ENCODE measurements at places on chromosomes 5 and 9. TPM values are rescaled to one million over a fixed set of nuclear protein-coding genes. Genes with fewer than 3 reads are reported as not detected.

The PCDHB12 gene
- not detected for total RNA-seq

The CBY3 gene
- total RNA-seq = not detected

The PROB1 gene
- 3.6 TPM for total RNA-seq

The FAM78A gene
- 22.9 TPM for total RNA-seq

The KCNV2 gene
- not detected for total RNA-seq

The PPIP5K2 gene
- total RNA-seq = 76.1 TPM

The PTPN3 gene
- total RNA-seq = 0.05 TPM

The HRCT1 gene
- total RNA-seq = not detected

The SNAPC4 gene
- total RNA-seq = 20.0 TPM

The C9orf153 gene
- total RNA-seq = 0.18 TPM

The PCDHGB1 gene
- total RNA-seq = 0.37 TPM

The WDR41 gene
- total RNA-seq = 33.0 TPM

The CTXN3 gene
- not detected for total RNA-seq

DNA sequence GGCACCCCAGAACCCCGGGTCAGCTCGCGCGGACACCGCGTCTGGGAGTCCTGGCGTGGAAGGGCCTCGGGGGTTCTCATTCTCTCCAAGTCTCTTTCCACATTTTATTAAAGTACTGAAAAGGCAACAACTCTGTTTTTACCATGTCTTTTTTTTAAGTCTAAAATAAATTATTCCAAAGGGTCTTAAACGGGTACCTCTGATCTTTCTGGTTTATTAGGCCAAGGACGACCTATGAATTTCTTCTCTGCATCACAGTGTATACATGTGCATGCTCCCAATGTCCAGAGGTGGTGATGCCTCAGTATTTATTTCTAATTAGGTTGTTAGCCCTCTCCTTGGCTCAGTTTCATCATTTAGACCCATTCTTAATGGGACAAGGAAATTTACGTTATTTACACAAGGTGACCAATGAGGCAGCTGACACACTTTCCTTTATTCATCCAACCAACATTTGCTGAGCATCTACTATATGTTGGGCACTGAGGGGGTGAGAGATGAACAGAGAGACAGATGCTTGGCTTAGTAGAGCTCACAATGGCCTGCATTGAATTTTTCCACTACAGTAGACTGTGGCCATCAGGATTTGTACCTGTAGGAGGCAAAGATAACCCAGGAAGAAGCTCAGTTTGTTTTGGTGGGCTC lies 7.6 kb upstream of the OTP start:
- H3K4me1 ChIP-seq = peaks cover 15% of the 10 kb centered on the region
- no peak overlapping the region for H3K27ac ChIP-seq
- H3K4me3 ChIP-seq = peak overlapping the region; percentile 25
- DNase-seq = no peak
- H3K27me3 ChIP-seq = peaks cover 62% of the 10 kb centered on the region

DNA sequence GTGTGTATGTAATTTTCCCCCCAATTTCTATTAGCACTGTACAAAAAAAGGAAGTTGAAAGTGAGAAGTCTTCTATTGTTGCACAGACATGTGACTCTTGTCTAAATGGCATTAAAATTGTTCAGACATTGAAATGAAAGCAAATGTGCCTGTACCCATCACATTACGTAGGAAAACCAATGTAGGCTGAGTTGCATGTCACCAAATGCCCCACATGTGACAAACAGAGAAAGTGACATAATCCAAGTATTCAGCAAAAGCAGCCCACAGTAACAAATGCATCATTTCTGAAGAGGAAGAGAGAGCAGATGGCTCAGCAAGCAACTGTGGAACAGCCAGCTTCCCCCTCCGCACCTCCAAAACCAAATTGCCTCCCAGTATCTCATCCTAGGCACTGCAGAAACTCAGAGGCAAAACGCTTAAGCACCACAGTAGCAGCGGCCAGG lies 161.5 kb upstream of the NR4A3 start:
- H3K4me3 ChIP-seq = peak overlapping the region; percentile 21
- no peaks in the 10 kb centered on the region for H3K36me3 ChIP-seq
- H3K4me1 ChIP-seq = peaks cover 31% of the 10 kb centered on the region

- no peak overlapping the region for H3K4me3 ChIP-seq
- no peak for DNase-seq
- H3K36me3 ChIP-seq = no peaks in the 10 kb centered on the region
- no peaks in the 10 kb centered on the region for H3K27me3 ChIP-seq
These were observed 1184.8 kb downstream of the DTWD2 start for GRCh38 chr5:117803533-117803932.

DNA sequence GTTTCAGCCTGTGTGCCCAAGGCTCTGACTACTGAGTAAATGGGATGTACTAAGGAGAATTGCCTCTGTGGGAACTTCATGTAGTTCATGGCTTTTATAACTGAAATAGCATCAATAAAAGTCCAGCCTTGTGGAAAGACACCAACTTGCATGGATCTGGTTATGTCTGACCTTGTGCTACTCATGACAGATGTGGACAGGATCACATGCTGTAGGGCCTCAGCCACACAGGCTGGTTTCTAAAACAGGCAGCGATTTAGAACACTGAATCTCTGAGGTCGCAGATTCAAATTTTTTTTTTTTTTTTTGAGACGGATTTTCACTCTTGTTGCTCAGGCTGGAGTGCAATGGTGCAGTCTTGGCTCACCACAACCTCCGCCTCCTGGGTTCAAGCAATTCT lies 66.5 kb upstream of the SPIN1 start:
- H3K27ac ChIP-seq = no peak overlapping the region
- peaks cover 2% of the 10 kb centered on the region for H3K27me3 ChIP-seq
- H3K4me3 ChIP-seq = no peak overlapping the region
- H3K4me1 ChIP-seq = peaks cover 6% of the 10 kb centered on the region
- no peak for DNase-seq
- H3K36me3 ChIP-seq = no peaks in the 10 kb centered on the region

- peaks cover 3% of the 10 kb centered on the region for H3K36me3 ChIP-seq
- no peaks in the 10 kb centered on the region for H3K27me3 ChIP-seq
- no peak for DNase-seq
- H3K27ac ChIP-seq = no peak overlapping the region
- H3K4me1 ChIP-seq = no peaks in the 10 kb centered on the region
- no peak overlapping the region for H3K4me3 ChIP-seq
These were observed 47.9 kb upstream of the MYOT start for GRCh38 chr5:137819766-137820165.

GRCh38 chr9:98236901-98237487 lies 18.5 kb downstream of the TBC1D2 start:
- H3K4me1 ChIP-seq = no peaks in the 10 kb centered on the region
- H3K4me3 ChIP-seq = no peak overlapping the region
- peaks cover 8% of the 10 kb centered on the region for H3K36me3 ChIP-seq
- no peaks in the 10 kb centered on the region for H3K27me3 ChIP-seq

GRCh38 chr5:171667341-171668096 lies 118.1 kb upstream of the SMIM23 start:
- no peaks in the 10 kb centered on the region for H3K4me1 ChIP-seq
- no peak for DNase-seq
- peaks cover 15% of the 10 kb centered on the region for H3K27me3 ChIP-seq
- H3K27ac ChIP-seq = no peak overlapping the region
- no peaks in the 10 kb centered on the region for H3K36me3 ChIP-seq
- no peak overlapping the region for H3K4me3 ChIP-seq

DNA sequence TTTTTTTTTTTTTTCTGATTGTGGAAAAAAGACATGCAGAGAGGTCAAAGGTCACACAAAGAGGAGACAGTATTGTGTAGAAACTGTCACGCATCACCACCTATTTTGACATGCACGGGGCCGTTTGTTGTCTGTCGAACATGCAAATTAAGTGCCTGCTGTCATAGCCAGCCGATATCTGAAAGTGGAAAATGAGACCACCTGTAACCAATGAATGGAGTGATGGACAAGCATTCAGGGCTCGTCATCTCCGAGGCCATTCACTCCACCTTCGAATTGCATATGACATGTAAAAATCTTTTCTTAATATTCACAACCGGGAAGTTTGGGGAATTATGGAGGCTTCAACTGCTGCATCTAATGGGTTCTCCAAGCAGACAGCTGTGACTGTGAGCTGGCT lies 512.2 kb upstream of the ADAMTS16 start:
- H3K4me1 ChIP-seq = no peaks in the 10 kb centered on the region
- H3K4me3 ChIP-seq = no peak overlapping the region
- no peaks in the 10 kb centered on the region for H3K36me3 ChIP-seq

- no peak overlapping the region for H3K4me3 ChIP-seq
- DNase-seq = no peak
- H3K27ac ChIP-seq = no peak overlapping the region
These were observed 37.0 kb downstream of the ADAMTS12 start for GRCh38 chr5:33854733-33855151.

- peak overlapping the region; percentile 61 for H3K4me3 ChIP-seq
- peaks cover 57% of the 10 kb centered on the region for H3K4me1 ChIP-seq
- DNase-seq = no peak
- peak overlapping the region; percentile 90 for H3K27ac ChIP-seq
These were observed 228.3 kb downstream of the ARHGAP26 start for GRCh38 chr5:142998316-142999020.

GRCh38 chr9:127965953-127966352 lies 14.8 kb downstream of the EEIG1 start:
- no peak for DNase-seq
- peak overlapping the region; percentile 97 for H3K27ac ChIP-seq
- H3K4me1 ChIP-seq = peaks cover 95% of the 10 kb centered on the region
- no peak overlapping the region for H3K4me3 ChIP-seq
- no peaks in the 10 kb centered on the region for H3K27me3 ChIP-seq
- H3K36me3 ChIP-seq = peaks cover 34% of the 10 kb centered on the region

DNA sequence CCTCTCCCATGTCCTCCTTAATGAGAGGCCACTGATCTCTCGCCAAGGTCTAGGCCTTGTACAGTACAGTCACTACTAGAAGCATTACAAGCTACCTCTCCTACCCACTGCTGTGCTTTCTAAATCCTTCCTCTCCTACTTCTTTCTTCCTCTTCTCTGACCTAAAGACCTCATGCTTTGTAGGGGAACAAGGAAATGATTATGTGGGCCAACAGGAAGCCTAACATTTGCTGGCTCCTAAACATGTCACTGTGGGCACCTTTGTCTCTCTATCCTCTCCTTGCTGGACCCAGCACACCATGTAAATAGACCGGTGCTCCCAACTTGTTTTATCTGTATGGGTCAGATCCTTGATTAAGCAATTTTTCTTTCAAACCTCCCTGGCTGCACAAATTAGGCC lies 16.7 kb downstream of the SLC28A3 start:
- peaks cover 2% of the 10 kb centered on the region for H3K27me3 ChIP-seq
- DNase-seq = no peak
- H3K4me3 ChIP-seq = no peak overlapping the region
- H3K27ac ChIP-seq = no peak overlapping the region

DNA sequence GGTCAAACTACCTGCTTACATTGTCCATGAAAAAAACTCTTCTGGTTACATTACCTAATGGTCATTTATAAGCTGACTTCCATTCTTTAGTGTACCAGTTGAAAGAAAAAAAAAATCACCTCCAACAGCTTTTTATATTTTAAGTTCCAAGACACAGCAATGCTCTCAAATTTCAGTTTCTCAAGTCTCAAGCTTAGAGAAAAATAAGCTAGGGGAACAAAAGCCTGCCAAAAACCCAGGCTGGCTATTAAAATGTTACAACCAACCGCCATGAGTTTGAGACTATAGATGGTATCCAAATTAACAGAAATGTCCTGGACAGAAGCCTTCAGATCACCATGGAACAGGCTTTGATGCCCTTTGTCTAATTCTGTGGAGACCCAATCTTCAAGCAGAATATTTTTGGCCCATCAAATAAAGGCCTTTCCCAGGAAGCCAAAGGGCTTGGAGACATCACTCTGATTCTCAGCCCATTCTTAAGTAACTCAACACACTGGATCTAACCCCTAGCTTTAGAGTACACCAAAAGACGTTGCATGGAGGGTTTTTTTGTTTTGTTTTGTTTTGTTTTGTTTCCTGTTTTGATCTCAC lies 343.7 kb downstream of the GLIS3 start:
- no peak overlapping the region for H3K27ac ChIP-seq
- DNase-seq = no peak
- H3K27me3 ChIP-seq = no peaks in the 10 kb centered on the region
- H3K36me3 ChIP-seq = no peaks in the 10 kb centered on the region

DNA sequence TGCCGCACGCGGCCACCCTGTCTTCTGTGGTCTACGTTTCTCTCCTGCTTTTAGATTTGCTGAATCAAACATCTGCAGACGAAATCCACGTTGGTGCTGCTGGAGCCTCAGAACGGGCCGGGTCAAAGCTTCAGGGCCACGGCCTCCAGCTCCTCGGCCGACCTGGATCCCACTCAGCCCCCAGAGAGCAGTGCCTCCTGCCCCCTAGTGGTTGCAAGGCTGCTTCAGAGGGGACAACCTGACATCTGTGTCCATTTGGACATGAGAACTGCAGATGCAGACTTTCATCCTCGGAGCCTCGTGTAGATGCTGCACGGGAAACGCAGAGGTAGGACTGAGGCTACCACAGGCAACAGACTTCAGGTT lies 23.0 kb upstream of the SLC6A3 start:
- peak overlapping the region; percentile 18 for H3K27ac ChIP-seq
- no peaks in the 10 kb centered on the region for H3K27me3 ChIP-seq
- peaks cover 15% of the 10 kb centered on the region for H3K4me1 ChIP-seq
- H3K4me3 ChIP-seq = no peak overlapping the region

DNA sequence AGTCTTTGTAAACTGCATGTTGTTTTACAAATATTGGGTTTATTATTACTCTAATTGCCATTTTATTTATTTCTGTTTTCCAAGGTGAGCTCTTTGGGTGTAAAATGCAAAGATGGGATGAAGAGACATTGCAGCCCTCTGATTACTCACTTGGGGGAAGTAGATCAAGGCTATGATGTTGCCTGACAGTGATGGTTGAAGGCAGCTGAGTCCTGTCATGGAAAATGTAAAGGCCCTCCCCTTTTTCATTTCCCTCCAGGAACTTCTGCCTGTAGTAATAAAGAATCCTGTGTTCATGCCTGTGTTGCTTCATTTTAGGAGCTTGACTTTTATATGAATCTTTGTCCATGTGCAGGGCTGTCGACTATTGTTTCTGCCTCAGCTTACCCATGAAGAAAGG lies 605.4 kb upstream of the CLINT1 start:
- no peak for DNase-seq
- no peaks in the 10 kb centered on the region for H3K27me3 ChIP-seq
- H3K4me1 ChIP-seq = peaks cover 17% of the 10 kb centered on the region
- no peaks in the 10 kb centered on the region for H3K36me3 ChIP-seq

DNA sequence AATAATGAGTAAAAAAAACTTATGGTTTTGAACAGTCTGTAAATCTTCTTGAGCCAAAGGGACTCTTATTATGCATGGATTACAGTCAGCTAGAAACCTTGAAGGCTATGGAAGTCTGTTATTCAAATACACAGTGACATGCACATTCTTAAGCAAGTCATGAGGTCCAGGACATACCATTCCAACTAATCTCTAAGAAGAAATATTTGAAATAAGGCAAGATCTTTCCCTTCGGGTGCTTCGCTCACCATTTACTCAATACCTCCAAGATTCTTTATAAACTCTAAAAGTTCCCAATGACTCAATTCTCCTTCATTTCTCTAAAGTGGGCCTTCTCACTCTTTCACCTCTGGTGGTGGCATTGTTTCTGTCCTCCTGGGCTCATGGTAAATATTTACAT lies 811.0 kb downstream of the NR2F1-AS1 start:
- no peaks in the 10 kb centered on the region for H3K4me1 ChIP-seq
- no peaks in the 10 kb centered on the region for H3K27me3 ChIP-seq
- no peaks in the 10 kb centered on the region for H3K36me3 ChIP-seq
- no peak overlapping the region for H3K4me3 ChIP-seq
- no peak for DNase-seq

- H3K4me3 ChIP-seq = no peak overlapping the region
- no peaks in the 10 kb centered on the region for H3K4me1 ChIP-seq
- H3K27ac ChIP-seq = no peak overlapping the region
- peaks cover 16% of the 10 kb centered on the region for H3K27me3 ChIP-seq
- no peak for DNase-seq
- no peaks in the 10 kb centered on the region for H3K36me3 ChIP-seq
These were observed 138.5 kb downstream of the DCP2 start for GRCh38 chr5:113115061-113115460.

- H3K27me3 ChIP-seq = no peaks in the 10 kb centered on the region
- H3K27ac ChIP-seq = peak within 1 kb of the TSS; percentile 35
- H3K4me3 ChIP-seq = peak within 1 kb of the TSS; percentile 78
- peaks cover 12% of the 10 kb centered on the region for H3K36me3 ChIP-seq
- peaks cover 25% of the 10 kb centered on the region for H3K4me1 ChIP-seq
These were observed at the start of gene UAP1L1 for GRCh38 chr9:137077010-137077747. Gene UAP1L1, plus strand, starts transcription at chr9:137077517. Its CDS starts 16 bp downstream, at chr9:137077533.
